ENCODE measurements at places on chromosomes 3 and 15.

DNA sequence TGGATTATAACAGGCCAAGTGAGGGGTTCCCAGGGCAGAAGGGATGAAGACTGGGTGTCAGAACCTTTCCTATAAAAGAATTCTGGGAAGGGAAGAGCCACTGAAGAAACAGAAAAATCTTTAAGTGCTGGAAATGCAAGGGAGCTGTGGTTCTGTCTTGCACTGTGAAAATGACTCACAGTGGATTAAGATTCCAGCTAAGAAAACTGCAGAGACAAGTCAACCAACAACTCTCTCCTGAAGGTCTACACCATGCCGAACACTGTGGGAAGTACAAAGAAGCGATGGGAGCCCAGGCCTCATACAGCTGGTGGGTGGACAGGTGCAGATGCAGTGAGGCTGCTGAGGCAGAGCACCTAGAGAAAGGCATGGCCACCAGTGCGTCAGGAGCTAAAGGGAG lies 27.7 kb downstream of the ZDHHC3 start:
- DNase-seq = no peak

- DNase-seq = peak; percentile 87
These were observed at the start of the genes GNL3 and PBRM1 for GRCh38 chr3:52685709-52686691. GNL3 (plus strand) TSS chr3:52686032; CDS start chr3:52686093, 61 bp downstream. PBRM1 (minus strand) TSS chr3:52685913.

- DNase-seq = no peak
These were observed 22.0 kb upstream of the ALPK3 start for GRCh38 chr15:84795186-84795585.

- no peak for DNase-seq
These were observed 43.9 kb downstream of the THBS1 start for GRCh38 chr15:39624806-39625205.

DNA sequence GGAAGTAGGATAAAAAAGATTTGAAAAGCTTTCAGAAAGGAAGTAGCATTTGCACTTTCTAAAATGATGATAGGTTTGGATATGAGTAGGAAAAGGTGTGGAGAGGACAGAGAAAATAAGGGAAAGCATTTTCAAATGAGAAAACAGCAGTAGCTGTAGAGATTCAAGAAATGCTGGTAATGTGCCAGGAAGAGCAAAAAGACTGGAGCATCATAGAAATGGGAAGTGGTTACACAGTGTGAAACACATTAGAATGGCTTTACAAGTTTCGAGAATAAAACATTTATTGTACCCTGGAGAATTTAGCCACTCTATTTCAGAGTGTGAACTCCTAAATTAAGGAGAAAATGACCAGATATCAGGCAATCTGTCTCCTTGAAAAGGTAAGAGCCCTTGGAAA lies 108.3 kb upstream of the CHL1 start:
- DNase-seq = no peak

DNA sequence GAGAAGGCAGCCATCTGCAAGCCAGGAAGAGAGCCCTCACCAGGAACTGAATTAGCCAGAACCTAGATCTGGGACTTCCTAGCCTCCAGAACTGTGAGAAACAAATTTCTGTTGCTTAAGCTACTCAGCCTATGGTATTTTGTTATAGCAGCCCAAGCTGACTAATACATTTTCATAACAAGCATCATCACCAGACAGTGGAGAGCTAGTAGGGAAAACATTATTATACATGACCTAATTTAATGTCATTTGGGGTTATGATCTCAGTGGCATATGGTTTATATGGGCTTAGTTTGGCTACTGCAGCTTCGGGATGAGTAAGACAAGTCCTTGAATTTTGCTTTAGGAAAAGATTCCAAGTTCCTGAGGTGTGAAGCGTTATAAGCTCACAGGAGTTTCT lies 35.6 kb downstream of the LNP1 start:
- no peak for DNase-seq
